Activated T-cell treated with anti-CD3 and anti-CD28 coated beads for 1 hour (primary cell): ENCODE measurements at places on chromosomes 3 and 15.

GRCh38 chr3:27666272-27666671 lies 55.9 kb downstream of the EOMES start:
- DNase-seq: no peak

DNA sequence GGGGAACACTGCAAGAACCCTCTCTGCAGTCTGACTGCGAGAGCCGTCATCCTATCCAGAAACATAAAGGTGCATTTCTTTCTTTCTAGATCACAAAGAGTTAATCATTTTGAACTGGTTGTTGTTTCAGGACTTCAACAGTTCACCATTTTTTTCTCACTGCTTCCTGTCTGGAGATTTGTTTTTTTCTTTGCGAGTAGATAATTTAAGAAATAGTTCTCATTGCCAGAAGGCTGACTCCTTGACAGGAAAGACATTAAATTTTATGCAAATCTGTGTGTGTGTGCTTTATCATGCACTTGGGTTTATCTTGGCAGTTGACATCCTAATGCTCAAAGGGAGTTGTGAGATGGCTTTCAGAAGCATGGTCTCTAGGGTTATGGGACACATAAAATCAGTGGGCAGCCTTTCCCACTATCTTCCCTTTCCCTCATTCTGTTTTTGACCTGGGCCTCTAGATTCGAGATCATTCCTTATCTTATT lies 123.5 kb upstream of the TBL1XR1 start:
- DNase-seq: no peak

- no peak for DNase-seq
Observed at GRCh38 chr15:71278989-71279756, 163.9 kb downstream of the THSD4 start.

DNA sequence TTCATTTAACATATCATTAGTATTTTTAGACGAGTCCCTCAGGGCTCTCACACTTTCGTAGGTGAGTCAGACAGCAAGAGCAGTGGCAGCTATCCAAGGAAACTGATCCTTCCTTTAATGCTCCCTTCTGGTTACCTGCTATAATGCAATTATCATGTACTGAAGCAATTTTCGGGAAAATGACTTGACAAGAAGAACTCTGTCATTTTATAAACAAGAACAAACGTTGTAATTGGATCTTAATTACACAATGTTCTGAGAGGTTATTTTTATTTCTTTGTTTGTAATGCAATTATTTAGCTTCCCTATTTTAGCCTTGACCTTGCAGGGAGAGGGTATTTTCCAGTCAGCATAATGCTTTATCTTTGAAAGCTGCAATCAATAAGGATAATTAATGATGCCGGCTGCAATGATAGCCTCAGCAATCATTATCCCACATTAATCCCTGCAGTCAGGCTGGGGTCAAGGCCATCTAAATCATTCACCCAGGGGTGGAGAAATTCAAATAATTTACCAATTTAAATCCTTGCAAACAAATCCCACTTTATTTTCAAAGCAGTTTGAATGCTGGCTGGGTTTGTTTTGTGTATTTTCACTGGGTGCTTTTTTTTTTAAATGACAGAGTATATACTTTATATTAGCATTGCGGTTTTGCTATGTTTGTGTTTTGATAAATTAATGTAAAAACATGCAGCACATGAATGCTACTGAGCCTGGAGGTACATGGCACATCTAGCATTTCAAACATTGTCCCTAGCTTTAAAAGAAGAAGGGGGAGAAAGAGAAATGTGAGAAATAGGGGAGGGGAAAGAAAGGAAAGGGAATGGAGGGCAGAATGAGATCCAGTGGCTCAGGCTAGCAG lies 249.9 kb downstream of the SHOX2 start:
- no peak for DNase-seq

- DNase-seq: no peak
Observed at GRCh38 chr3:134366928-134367811, 7.1 kb downstream of the AMOTL2 start.

DNA sequence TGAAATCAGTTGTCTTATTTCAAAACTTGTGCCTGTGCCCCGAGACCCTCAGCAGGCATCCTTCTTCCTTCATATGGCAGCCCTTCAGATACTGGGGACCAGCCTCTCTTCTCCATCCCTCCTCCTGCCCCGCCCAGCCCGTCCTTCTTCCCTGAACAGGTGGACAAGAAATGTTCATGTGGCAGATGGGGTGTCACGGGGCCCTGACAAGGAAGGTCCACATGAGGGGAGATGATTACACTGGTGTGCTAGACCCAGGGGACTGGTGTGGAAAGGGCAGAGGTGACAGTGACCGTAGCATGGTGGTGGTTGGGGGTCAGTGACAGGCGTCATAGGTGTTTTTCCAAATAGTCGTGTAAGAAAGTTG lies 150.9 kb downstream of the CHDH start:
- no peak for DNase-seq

DNA sequence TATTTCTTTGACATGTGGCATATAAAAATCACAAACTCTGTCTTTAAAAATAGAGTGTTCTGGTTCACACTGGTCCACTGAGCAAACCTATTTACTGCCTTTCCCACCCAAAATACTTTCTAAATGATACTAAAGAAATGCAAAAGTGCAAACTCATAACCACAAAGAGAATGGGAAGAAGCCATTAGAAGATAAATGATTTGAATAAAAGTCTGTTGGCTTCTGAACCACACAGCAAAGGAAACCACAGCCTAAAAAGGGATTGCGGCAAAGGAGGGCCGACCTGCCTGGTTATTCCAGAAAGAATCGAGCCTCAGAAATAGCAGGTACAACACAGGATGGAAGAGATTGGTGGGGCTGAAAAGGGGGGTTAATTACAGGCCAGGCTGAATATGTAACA lies 599.5 kb downstream of the FHIT start:
- DNase-seq: no peak

DNA sequence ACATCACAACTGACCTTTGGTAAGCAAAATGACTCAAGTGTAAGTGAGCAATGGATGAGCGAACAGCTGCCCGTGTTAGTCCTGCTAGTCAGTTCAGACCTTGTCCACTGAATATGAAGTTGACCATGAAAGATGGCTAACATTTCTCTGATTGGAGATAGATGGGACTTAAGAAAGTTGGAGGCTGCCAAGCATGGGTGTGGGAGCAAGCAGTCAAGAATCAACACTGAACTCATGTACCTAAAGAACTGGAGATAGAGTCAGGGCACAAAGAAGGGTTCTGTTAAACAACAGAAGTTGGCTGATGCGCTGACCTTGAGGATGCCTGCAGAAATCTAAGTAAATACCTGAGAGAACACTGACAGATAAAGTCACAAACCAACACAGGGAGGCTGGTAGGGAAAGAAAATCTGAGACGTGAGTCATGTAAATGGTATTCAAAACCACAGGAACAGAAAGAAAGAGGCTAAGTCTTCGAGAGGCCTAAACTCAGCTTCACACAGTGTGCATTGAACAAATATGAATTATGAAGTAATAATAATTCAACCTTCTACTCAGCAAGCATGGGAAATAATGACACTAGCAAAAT lies 30.7 kb upstream of the ANPEP start:
- no peak for DNase-seq

- DNase-seq: no peak
Observed at GRCh38 chr3:46495901-46496456, 1.8 kb upstream of the RTP3 start.

DNA sequence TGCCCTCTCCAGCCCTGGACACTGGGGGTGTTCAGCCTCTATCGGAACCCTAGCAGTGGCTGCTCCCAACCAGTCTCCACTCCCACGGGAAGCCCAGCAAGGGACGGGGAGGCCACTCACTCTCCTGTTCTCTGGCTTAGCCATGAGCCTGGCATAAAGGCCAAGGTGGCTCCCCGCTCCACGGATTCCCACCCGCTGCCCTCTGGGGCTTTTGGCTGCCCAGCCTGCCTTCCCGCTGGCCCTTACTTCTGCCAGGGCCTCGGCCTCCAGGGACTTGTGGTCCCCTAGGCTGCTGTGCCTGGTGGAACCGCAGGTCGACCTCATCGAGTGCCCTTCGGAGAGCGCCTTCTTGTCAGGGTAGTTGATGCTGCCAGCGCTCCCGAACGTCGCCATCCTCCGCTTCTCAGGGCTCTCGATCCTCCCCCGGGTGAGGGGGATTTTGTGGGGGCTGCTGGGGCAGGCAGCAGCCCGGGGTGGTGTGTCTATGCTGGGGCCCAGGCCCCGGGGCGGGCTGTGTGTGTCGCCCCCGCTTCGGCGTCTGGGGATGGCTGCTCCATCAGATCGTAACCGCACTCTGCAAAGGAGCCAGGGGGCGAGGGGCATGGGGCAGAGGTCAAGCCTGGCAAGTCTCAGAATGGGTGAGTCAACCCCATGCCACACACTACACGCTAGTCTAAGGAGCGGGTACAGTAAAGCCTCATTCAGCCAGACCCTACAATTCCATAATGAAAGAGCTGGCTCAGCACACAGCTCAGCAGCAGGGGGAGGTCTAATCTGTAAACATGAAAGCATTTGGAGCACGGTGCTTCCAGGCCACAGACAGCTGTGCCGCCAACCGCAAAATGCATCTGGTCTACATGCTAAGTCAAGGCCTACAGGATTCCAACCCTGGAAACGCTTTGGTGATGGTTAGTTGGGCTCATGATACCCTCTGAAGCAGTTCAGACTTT lies 27.3 kb upstream of the RAD18 start:
- DNase-seq: no peak

DNA sequence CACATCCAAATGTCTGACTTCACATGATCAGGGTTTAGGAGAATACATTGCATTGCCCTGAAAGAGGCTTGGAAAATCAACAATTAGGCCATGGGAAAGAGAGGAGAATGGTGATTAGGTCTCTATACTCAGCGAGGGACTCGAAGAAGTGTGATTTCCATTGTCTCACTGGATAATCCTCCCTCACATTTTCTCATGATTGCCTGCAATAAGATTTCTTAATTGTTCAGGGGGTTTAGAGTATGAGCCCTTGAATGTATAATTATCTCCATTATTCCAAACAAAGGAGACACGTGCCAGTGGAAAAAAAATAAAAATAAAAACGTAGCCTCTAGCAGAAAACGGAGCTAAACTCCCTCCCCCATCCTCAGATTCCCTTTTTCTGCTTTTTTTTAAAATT lies 173.2 kb downstream of the TPRG1 start:
- no peak for DNase-seq

GRCh38 chr3:167895684-167896083 lies 160.2 kb downstream of the SERPINI1 start:
- no peak for DNase-seq

DNA sequence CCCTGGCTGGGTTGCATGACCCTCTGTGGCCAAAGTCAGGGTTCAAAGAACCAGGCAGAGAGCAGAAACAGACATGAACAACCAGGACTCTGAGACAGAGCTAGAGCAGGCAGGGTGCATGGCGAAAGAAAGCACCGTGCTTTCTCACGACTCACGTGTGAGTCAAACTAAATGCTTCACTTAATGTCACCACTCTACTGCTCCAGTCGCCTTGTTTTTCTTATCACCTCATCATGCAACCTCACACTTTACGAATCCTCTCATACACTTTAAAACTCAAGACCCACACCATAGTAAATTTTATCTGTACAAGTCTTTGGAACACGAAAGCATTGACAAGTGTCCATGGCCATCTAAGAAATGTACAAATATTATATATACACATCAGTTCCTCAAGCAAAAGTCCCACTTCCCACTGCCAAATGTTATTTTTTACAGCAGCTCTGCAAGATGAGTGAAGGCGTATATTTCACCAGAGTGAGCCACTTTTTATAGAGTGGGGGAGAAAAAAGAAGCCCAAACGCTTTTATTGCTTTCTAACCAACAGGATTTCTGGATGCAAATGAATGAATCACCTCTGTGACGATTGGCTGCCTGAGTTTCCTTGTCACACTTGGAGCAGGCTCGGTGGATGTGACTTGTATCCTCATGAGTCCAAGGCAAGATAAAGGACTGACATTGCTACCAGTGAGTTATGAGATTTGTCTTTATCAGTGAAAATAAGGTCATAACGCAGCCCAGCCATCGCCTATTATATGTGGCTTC lies 16.0 kb upstream of the MEGF11 start:
- no peak for DNase-seq

DNA sequence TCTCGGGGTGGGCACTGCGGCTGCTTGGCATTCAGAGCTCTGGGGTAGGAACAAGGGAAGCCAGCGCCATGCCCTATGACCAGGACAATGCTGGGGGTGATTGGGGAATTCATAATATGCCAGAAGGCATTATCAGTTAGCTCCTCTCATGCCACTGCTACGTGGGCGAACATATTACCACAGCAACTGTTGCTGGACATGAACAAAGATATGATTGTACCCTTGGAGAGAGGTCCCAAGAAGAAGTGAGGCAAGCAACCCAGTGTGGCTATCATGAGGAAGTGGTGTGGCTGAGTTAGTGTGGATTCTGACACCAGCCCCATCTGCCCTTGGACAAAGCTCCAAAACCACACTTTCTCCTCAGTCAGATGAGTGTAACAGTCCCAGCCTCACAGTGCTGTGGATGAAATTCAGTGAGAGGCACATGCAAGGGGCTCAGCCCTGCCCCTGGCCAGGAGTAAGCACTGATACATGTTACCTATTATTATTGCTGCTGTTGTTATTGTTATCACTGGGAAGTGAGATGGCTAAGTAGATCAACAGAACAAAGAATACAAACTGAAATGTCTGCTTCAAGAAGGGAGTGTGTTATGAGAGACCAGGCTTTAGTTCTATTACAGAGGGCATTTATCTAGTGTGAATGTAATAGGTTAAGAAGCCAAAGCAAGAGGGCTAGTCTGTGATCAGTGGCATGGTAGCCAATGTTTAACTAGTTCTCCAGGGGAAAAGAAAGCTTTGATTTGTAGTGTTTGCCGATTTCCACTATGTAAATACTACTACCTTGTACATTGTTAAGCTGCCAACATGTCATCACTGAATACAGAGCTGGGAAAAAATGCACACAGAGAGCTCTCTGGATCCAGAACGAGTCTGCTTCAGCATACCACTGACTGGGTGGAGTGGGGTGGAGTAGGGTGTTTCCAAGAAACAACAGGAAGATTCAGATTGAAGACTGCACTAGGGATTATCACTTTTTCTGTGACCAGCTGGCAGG lies 222.3 kb upstream of the EIF1B start:
- no peak for DNase-seq

GRCh38 chr3:99962703-99963102 lies 145.0 kb downstream of the CMSS1 start:
- no peak for DNase-seq

DNA sequence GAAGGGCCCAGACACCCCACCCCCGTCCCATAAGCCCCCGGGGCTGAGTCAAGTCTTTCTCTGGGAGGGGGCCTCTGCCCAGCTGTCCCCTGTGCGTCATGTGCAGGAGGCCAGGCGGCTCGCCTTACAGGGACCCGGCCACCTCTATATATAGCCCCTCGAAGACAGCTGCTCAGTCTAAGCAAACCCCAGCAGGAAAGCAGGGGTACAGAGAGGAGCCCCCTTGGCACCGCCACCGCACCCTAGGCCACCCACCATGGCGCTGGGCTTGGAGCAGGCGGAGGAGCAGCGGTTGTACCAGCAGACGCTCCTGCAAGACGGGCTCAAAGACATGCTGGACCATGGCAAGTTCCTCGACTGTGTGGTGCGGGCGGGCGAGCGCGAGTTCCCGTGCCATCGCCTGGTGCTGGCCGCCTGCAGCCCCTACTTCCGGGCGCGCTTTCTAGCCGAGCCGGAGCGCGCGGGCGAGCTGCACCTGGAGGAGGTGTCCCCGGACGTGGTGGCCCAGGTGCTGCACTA lies at the start of gene KLHL40:
Gene KLHL40 (plus strand): TSS at position 175 of the 519 bp plus-strand sequence. CDS start 82 bp downstream, at position 257.
- DNase-seq: no peak
